ENCODE measurements at places on chromosomes 1 and 21. TPM values are rescaled to one million over a fixed set of nuclear protein-coding genes. Genes with fewer than 3 reads are reported as not detected.

The DHX9 gene
- total RNA-seq, result 59.9 TPM

The PLA2G2F gene
- not detected for total RNA-seq

The DRAXIN gene
- 0.03 TPM for total RNA-seq

The CD101 gene
- total RNA-seq, result 0.51 TPM

The EXOC8 gene
- total RNA-seq, result 6.5 TPM

The RNF223 gene
- total RNA-seq, result 0.19 TPM

The KCNJ9 gene
- total RNA-seq, result not detected

The NTRK1 gene
- total RNA-seq, result 0.35 TPM

The LORICRIN gene
- not detected for total RNA-seq

Measured in pancreas (tissue), 10 donors.